ENCODE measurements at places on chromosomes 1 and 21.
A peak's percentile ranks its signal among the peaks of the same experiment; 100 is the strongest.

DNA sequence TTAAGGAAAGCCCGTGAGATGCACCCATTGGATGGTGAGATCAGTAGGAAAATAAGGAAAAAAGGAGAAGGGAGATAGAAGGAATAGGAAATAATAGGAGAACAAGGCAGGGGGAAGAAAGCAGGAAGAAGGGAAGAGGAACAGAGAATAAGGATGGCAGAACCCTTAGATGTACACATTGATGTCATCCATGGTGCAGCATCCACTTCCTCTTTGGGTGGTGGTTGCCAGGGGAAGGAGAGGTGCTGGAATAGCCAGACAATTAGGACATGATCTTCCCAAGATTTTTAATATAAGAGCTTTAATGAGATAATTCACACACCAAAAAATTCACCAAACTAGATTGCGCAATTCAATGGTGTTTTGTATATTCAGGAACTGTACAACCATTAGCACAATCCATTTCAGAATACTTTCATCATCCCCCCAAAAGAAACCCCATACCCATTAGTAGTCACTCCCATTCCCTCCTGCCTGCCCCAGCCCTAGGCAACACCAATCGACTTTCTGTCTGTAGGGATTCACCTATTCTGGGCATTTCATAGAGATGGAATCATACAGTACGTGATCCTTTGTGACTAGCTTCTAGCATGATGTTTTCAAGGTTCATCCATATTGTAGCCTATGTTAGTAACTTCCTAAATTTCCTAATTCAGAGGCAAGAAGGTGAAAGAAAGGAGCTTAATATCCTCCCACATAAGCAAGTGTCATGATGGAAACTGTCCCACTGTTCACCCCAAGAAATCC lies 121.4 kb downstream of the PLXNA2 start:
- no peak for DNase-seq

DNA sequence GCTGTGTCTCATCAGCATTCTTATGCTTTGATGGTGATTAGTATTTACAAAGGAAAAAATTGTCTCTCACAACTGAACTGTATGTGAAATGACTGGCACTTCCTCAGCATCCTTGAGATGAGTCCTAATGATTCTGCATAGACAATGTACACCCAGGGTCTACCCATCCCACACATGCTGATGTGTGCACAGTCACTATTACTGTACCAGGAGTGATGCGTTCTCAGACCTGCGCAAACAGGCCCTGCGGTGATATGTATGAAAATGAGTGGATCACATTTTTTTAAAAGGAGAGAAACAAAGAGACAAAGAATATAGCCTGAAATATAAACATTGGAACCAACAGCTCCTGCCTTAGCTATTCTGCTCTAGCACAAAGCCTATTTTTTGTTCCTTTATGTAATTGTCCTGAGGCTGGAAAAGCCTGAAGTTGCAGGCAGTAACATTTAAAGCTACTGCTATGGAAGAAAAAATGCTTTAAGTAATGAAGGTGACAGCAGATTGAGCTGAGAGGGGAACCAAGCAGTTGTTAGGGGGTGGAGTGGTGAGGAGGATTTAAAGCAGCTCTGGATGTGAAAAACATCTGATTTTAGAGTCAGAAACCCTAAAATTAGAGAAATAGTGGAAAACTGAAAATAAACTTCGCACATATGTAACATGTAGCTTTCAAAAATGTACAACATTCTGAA lies 5.5 kb downstream of the RCAN1 start:
- DNase-seq, result no peak

- DNase-seq, result peak; percentile 46
Measured at GRCh38 chr1:70685300-70686286, 274.5 kb downstream of the CTH start.

GRCh38 chr1:30523055-30524020 lies 200.0 kb downstream of the MATN1 start:
- DNase-seq, result peak; percentile 91

DNA sequence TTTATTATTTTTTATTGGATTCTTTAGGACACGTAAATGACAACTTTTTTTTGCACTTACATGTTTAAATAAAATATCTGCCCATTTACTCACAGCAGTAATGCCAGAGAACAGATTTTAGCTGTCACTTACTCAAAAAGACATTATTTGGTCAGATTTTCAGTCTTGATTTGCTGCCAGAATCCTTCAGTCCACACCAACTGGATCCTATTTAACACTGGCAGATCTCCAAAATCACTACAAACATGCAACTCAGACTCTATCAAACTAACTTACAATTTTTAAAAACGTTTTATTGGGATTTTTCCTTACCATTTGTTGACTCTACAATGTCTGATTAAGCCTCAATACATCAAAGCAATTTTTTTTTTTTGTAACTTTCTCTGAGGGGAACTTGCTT lies 11.1 kb downstream of the ATP6V1G3 start:
- peak; percentile 75 for DNase-seq

GRCh38 chr1:93746021-93746812 lies 64.6 kb upstream of the BCAR3 start:
- DNase-seq, result no peak

GRCh38 chr1:191752342-191752741 lies 405.9 kb upstream of the RGS18 start:
- DNase-seq, result no peak

DNA sequence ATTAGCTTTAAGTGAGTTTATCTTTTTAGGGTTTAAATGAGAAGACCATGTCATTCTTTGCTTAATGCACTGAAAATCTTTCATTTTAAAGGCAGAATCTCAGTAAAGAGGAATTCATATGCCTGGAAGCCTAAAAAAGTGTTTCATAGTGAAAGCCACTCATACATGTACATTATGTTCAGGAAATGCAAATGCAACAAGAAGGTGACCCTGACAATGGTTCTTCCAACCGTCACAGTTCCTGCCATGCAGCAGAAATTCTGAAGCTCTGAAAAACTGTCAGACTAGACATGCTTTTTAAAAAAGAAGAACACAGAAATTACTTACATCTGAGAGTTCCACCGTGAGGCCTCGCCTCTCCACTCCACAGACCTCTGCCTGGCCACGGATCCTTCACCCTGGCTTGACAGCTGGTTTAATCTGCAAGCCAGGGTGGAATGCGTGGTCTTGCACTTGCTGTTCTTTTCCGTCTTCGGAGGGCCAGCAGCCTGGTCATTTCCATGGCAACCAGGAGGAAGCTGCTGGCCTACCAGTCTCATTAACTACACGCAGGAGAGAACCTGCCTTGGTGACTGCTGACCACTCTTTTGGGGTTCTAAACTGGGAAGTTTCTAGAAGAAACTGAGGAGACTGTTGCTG lies 41.8 kb upstream of the PAXBP1 start:
- DNase-seq, result no peak

GRCh38 chr1:110039641-110040040 lies 5.2 kb downstream of the STRIP1 start:
- no peak for DNase-seq

DNA sequence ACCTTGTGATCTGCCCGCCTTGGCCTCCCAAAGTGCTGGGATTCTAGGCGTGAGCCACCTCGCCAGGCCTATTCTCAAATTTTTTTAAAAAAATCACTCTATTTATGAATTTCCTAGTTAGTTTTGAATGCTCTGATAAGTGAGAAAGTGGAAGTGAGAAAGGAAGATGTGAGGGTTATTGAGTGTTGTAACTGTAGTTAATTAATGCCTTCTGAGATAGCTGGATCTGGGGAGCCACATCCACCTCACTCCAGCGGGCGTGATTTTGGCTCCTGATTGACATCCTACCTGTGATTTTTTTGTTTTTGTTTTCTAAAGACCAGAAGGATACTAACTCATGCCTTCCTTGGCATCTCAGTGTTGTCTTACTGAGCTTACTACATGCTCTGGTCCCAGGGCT lies 65.6 kb downstream of the ST3GAL3 start:
- no peak for DNase-seq

GRCh38 chr21:32843561-32843960 lies 72.0 kb upstream of the PAXBP1 start:
- DNase-seq, result no peak

- DNase-seq, result no peak
Measured at GRCh38 chr1:30701258-30701633, 22.1 kb downstream of the MATN1 start.

All from GM04504 (cell line).